ENCODE measurements at places on chromosomes 1 and 21.

- no peak for DNase-seq
Observed at GRCh38 chr1:22184892-22185612, 42.2 kb upstream of the WNT4 start.

DNA sequence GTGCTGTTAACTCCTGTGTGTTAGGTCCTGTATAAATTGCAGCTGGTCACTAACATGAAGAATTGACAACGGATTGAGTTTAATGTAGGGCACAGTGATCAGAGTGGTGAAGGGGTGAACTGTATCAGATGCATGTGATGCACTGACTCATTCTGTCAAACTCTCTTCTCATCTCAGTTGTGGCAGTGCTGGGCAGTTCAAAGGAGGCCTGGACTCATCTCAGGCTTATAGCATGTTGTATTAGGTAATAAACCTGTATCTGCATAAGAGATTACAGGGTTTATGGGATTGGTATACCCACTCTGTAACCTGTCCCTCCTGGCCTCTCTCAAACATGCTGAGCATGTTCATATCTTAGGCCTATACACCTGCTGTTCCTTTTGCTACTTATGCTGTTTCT lies 12.4 kb upstream of the GBP3 start:
- DNase-seq = no peak

- no peak for DNase-seq
Observed at GRCh38 chr1:34928699-34929496, 552 bp downstream of the DLGAP3 start.

GRCh38 chr1:18575620-18576019 lies 55.0 kb upstream of the PAX7 start:
- no peak for DNase-seq

DNA sequence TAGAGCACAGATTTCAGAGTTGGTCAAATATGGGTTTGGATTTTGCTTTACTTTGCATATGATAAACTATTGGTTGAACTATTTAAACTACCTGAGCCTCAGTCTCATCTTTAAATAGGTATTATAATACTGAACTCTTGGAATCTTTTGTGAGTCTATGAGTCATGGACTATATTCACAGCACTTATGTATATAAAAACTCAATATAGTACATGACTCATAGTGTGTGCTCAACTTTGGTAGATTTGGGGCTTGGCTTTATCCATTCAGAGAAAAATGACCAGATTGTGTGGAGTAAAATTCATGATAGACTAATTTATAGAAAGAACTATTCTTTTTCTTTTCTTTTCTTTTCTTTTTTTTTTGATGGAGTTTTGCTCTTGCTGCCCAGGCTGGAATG lies 28.7 kb downstream of the FCRL3 start:
- DNase-seq = no peak

DNA sequence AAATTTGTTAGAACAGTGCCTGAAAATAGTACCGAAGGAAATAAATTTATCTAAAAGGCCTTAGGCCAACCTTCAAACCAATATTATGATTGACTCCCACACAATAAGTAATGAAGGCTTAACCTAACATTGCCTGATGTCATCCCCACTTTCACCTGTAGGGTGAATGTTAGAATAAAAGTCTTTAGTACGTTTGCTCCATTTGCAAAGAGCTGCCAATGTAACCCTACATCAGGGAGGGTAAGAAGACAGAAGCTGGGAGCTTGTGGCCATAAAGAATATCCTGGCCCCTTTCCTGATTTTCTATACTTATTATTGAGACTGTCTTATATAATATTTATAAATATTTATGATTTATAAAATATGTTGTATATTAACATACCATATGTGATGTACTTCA lies 661.8 kb upstream of the CXADR start:
- no peak for DNase-seq

GRCh38 chr1:115185336-115185735 lies 96.0 kb upstream of the TSPAN2 start:
- DNase-seq = no peak

DNA sequence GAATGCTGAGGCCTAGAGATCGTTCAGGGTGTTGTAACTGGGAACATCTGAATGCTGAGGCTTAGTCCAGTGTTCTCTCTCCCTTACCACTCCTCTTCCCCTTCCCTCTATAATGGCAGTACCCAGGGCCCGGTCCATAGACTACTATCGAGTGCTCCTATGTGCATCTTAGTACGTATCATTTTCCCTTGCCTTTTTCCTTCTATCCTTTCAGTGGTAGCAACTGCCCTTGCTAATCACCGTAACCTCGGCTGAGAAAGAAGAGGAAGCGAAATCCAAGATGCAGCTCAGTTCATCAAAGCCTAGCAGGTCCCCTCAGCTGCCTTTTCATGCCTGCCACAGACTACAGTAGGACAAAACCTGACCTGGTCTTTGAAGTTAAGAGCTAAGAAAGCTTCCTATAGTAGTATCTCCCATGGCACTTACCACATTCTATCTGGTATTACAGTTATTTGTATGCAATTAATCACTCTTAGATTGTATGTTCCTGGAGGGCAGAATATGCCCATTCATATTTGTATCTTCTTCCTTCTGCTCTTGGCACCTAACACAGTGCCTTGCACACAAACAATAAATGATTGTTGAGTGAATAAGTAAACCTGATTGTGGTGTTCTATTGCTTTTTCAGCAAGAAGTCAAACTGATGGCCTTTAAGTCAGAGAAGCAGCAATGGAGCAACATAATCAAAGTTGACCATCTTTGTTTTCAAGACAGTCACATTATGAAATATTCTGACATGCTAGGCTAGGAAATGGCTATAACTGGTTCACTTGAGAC lies 22.4 kb downstream of the CNIH4 start:
- DNase-seq = no peak

GRCh38 chr1:5563861-5564577 lies 428.2 kb downstream of the NPHP4 start:
- no peak for DNase-seq

DNA sequence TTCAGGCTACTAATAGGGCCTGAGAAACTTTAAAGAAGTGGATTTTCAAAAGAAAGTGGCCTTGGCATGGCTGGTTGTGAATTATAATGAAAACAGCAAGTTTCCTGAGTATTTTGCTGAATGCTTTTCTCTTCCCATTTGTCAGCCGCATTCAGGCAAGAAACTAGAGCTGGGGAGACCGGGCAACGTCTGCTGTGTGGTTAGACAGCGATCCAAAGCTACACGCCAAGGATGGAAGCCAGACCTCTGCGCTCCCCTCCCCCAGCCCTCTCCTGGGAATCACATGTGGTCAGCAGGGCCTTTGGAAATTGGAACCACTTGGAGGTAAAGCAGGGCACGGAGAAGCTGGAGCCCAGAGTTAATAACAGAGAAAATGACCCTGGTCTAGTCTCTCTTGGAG lies 114.1 kb upstream of the CD34 start:
- DNase-seq = no peak

DNA sequence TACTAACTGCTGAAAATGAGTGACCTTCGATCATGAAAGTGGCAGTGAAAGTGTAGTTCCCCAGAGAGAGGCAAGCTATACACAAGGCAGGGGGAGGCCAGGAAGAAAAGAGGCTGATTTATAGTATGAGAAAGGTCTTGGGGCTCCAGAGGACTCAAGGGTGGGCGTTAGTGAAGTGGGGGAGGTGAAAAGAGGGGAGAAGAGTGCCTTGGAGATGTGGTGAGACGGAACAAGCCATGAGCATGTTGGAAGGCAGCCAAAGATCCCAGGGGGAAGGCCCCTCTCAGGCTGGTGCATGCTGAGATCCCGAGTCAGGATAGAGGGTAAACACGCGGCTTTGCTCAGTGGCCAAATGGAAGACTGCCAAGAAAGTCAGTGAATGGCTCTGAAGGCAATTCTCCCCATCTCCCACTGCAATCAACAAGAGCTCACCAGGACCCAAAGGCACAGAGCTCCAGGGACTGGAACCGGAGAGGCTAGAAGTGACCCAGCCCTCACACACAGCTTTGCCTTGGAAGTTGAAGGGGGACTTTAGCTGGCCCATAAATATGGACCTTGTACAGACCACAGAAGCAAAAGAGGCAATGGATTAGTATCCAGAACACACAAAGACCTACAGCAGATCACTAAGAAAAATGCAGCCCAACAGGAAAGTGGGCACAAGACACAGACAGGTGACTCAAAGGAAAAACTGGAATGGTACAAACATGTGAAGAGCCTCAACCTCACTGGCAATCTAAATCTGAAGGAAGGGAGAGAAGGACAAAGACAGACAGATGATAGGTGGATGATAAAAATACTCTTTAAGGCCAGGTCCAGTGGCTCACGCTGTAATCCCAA lies 49.6 kb downstream of the HSF2BP start:
- DNase-seq = no peak

DNA sequence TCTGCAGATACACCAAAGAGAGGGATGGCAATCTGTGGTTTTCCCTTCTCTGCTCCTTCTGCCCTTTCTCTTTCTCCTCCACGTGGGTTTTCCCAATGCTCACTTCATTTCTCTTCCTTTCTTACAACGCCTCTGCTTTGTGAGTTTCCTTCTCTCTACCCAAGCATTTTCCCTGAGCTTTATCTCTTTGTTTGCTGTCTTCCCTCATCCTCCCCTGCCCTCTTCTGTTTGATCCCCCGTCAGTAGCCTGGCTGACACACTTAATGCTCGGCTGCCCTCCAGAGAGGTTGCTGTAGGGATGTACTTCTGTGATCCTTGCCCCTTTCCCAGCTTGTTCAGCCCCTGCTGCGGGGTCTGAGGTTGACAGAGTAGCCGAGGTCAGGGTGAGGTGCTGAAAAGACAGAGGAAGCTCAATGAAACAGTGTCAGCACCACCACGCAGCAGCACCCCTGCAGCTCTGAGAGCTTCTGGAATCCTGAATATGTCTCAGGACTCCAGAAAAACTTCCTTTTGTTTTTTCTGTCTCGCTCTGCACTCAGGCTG lies 6.0 kb downstream of the EDARADD start:
- DNase-seq = no peak

DNA sequence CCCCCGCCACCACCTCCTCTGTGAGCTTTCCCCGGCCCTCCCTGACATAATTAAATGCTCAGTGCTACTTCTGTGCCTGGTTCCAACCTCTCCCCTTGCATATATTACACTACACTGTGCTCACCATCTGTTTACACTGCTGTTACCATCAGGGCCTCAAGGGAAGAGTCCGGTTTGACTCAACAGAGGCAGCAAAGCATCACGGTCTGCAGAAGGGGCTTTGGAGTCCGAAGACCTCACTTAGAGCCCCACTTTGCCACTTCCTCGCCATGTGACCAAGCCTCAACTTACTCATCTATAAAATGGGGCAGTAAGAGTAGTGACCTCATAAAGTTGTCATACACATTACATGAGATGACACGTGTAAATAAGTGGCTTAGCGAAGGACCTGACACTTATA lies 27.4 kb downstream of the KCNN3 start:
- no peak for DNase-seq

DNA sequence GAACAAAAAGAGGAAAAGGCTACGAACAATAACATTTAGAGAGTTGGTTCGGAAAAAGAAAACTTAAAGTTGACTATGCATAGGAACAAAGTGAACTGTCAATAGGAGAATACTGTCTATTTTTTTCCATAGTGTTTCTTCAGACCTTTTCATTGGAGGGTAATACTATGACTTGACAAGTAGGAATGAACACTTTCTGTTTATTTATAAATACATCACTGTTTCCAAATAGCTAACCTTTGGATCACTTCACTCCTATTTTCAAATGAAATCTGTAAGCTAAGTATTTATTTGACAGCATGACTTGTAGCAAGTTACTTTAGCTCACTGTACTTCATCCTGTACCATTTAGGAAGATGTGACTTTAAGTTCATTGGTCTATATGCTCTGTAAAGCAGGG lies 221.3 kb downstream of the COL24A1 start:
- DNase-seq = no peak

- DNase-seq = no peak
Observed at GRCh38 chr1:115906627-115907026, 65.7 kb upstream of the NHLH2 start.

GRCh38 chr1:4178501-4179113 lies 278.5 kb upstream of the C1orf174 start:
- DNase-seq = no peak

DNA sequence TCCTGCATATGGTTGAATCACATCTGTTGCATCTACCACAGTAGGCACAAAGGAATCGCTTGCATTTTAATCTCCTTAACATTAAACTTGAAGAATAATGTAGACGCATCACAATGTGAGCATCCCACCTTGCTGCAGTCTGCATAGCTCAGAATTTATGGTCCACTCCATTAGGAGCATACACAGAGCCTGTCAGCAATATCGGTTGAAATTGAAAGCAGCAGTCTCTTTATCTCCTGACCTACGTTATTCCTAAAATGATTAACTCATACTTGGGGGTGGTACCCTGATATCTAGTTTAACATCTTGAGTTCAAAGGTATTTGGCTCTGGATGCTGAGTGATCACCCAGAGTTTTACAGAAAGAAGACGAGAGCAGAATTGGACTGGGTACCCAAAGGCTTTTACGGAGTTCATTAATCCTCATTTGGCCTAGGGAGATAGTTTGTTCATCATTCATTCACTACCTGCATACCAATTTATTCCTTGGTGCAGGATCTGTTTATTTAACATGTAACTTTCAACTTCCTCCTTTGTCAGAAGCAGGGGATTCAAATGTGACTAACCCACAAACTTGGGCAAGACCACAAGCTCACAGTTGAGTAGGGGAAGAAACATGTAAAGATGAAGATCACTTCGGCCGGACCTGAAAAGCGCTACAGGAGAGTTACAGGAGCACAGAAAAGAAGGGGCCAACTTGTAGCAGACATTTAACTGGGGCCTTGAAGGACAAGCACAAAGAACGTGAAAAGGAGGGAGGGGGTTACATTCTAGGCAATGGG lies 187.9 kb downstream of the DAB1 start:
- no peak for DNase-seq

DNA sequence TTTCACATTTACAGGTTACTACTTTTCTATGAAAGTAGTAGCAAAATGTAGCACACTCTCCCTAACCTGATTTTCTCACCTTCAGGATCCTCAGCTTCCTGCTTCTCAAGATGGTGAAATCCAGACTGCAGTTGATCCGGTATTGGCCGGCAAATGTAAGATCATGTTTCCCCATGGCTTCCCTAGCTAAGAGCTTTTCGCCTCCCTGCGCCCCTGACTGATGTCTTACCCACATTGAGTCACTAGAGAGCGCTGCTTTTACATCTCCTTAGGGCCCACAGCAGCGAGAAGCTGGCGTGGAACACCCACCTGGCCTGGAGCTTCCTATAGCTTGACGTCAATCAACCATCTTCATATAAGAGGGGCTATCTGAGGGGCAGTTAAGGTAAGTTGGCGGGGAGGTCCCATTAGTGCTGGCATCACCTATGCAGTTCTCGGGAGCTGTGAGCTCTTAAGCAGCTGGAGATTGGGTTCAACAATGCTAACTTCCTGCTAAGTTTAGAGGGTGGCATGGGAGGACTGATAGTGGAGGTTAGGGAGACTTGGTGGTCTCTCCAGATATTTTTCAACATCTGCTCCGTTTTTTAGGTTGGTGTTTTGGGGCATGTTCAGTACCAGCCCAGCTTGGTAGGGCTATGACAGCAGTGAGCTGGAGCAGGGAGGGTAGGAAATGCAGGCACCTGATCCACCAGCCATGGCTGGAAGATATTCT lies 5.5 kb downstream of the PTPN7 start:
- no peak for DNase-seq

- DNase-seq = no peak
Observed at GRCh38 chr1:35565742-35566133, 7.4 kb upstream of the TFAP2E start.

- DNase-seq = no peak
Observed at GRCh38 chr1:65176591-65176990, 28.6 kb downstream of the AK4 start.

- no peak for DNase-seq
Observed at GRCh38 chr1:29391362-29391880, 155.1 kb downstream of the PTPRU start.

Data from HS-5 (cell line).